ENCODE measurements at places on chromosomes 2 and 18.
A peak's percentile ranks its signal among the peaks of the same experiment; 100 is the strongest.

GRCh38 chr2:66688951-66689350, 254.0 kb downstream of the MEIS1 start:
- DNase-seq, result no peak

- DNase-seq, result no peak
Observed at GRCh38 chr2:5401115-5401657, 291.0 kb upstream of the SOX11 start.

- peak; percentile 35 for DNase-seq
Observed at GRCh38 chr2:229852565-229852964, 69.2 kb downstream of the TRIP12 start.

DNA sequence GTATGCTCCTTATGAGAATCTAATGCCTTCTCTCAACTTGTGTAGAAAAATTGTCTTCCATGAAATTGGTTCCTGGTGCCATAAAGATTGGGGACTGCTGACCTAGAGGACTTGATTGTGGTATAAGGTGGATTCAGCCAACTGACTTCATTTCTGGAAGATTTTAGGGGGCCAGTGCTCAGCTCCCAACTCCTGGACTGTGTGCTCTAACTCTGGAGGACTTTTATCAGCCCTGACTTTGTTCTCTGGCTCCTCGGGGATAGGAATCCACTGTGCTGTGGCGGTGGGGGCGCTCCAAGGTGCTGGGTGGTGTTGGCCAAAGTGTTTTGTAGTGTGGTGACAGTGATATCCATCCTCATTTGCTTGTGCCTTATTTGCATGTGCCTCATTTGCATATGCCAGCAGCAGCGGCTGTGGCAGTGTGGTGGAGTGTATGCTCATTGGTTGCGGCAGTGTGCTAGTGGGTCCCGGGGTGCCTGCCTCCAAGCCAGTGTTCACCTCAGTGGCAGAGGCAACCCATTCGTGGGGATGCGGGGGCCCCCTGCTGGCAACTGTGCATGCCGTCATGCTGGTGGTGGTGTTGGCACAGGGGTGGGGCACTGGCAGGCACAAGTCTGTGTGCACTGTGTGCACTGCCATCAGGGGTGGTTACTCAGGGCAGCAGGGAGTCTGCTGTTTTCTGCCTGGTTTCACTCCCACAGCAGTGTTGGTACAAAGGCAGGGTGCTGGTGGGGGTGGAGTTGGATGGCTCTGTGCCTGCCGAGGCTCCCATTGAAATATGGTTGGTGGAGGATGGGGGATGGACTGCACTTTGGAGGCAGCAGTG, 19.6 kb downstream of the EHBP1 start:
- DNase-seq, result no peak

DNA sequence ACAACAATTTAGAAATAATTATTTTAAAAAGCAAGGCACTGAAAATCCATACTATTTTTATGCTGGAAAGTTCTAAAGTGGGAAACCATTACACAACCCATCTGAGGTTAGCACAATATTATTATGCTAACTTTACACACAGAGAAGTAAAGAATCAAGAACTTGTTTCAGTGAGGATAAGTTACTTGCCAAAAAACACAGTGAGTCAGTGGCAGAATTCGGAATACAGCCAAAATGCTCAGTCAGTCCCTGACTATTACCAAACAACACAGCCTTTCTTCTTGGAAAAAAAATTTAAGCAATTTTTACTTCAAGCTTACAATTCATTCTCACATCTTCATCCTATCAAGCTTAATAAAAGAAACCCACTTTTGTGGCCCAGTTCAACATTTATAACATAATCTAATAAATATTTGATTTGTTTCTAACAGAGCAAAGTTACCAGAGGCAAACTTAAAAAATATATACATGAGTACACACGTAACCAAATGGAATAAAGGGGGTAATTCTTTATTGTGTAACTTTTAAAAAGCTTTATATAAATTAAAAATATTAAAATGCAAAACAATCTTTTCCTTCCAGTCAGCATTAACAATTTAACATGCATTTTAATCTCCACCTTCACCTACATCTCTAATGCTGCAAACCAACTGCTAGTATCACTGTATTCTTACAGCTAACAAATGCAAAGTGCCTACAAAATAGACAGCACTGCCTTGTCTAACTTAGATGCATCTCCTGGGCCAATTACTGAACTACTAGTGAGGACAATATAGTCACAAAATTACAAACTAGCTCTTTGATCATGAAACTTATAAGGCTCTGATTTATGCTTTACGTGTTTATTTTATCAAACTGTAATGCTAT, 55.2 kb downstream of the CCDC88A start:
- no peak for DNase-seq

- DNase-seq, result no peak
Observed at GRCh38 chr2:222057347-222058073, 241.3 kb downstream of the PAX3 start.

DNA sequence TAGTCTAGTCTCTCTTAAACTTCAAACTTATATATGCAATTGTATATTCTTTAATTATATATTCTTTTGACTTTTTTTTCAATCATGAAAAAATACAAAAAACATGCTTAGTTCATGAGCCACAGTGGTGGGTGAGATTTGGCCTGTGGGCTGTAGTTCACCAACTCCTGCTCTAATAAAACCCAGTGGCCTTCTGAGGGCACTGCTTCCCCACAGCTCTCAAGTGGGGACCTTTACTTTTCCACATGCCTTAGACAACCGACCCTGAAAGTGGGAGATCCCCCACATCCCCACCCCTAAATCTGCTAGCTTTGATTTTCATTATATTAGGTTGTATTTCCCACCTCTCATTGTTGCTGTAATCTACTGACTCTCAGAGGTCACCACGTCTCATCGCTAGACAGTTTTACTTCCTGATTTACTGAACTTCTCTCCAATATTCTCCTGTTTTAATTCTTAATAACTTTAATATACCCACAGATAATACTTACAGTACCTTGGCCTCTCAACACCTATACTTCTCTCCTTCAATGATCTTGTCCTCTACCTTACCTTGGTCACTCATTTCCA, 57.3 kb downstream of the ROCK1 start:
- no peak for DNase-seq

DNA sequence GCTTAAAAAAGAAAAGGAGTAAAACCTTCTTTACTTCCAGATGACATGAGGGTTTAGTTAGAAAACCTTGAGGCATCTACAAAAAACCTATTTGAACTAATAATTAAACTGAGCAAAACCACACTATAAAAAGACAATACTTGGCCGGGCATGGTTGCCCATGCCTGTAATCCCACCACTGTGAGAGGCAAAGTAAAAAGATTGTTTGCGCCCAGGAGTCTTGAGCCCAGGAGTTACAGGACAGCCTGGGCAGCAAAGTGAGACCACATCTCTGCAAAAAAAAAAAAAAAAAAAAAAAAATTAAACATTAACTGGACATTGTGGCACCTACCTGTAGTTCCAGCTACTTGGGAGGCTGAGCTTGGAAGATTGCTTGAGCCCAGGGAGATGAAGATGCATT, 502.8 kb upstream of the LRRTM4 start:
- DNase-seq, result no peak

DNA sequence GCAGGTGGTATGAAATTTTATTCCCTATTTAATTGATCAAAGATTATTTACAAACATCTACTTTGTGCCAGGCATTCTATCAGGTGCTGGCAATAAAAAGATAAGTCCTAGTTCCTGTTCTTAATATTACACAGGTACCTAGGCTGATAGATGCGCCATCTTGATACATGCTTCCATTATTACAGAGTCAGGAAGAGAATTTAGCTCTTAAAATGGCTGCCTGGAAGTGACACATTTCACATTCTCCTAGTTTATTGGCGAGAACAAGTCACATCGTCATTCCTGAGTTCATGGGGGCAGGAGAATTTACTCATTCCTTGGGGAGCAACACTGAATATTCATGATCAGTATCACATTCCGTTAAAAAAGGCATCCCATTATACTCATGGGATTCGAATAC, 1.1 kb upstream of the DARS1 start:
- no peak for DNase-seq

GRCh38 chr2:81976998-81977397, 1672.4 kb upstream of the LRRTM1 start:
- DNase-seq, result no peak

GRCh38 chr2:29070526-29070925, 3.8 kb downstream of the PCARE start:
- DNase-seq, result no peak

- no peak for DNase-seq
Observed at GRCh38 chr2:74461187-74462053, 3.2 kb downstream of the WBP1 start.

DNA sequence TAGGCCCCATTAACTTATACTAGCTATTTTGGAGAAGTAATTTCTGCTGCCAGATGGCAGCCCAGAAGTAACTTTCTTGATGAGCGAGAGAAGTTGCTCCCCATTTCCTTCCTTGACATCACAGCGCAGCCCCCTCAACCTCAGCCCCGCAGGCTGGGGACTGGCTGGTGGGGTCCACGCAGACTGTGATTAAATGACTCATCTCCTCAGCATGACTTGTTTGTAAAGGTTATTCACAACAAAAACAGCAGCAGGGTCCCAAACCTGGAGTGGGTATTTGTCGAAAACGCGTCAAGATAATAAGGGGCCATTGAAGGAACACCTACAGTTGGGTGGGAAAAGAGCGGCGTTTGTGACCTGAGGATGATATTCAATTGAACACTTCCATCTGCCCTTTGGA, 120.6 kb downstream of the TXNL1 start:
- no peak for DNase-seq

- DNase-seq, result no peak
Observed at GRCh38 chr2:237474442-237474911, 12.6 kb upstream of the MLPH start.

DNA sequence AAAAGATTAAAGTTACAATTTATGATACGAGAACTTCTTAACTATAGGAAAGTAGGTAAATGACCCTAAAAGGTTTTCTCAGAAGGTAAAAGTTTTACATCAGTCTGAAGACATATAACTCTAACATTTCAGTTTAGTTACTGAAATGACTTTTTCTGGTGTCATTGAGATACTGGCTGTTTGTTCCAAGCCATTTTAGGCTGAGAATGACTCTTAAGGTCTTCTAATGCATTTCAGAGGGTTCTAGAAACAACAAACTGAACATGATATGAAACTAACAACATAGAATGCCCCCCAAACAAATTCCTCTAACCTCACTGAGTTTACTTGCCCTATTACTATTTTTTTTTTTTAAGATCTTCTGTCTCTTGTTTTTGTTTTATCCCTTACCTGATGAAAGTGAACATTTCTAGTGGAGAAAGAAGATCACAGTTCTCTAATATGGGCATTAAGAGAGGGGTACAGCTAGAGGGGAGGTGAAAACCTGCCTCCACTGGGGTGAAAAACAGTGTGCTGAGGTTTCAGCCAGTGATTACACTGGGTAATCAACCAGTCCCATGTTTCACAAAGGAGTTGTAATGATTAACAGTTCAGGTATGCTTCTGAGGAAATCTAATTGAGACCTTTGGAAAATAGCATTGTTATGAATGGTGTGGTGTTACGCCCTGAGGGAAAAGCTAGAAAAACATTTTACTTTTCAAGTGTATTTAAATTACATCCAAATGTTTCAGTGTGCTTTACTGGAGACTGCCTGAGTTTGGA, 11.2 kb downstream of the NABP1 start:
- no peak for DNase-seq

DNA sequence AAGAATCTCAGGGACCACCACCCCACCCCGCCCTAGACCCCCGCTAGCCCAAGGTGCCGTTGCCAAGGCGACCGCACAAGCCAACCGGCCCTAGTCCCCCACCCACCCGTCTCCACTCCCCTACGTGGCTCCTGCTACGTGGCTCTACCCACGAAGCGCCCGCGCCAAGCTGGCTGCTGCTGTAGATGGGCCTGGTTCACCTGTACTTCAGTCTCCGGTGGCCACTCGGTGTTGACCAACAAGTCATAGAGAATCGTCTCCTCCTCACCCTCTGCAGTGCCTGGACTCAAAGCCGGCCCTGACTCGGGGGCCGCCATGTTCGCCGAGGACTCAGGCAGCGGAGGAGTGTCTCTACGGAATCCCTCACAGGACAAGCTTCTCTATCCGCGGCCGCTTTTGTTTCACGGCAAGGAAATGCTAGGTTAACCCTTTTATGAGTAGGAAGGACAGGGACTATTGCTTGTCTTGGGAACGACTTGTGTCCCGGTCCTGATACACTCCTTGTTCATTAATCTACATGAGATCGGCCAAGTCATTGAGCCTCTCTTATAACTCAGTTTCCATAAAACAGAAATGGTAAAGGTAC, at the start of gene NBAS:
Gene NBAS (minus strand): TSS at position 347 of the 586 bp plus-strand sequence. CDS start 30 bp downstream, at position 317.
- peak; percentile 58 for DNase-seq

Measured in activated T-helper 1 cell treated with Interleukin-2 at 50 U/mL for 16 hours (primary cell).